ENCODE measurements at places on chromosomes 4 and X.

- DNase-seq, result no peak
These were observed 70.8 kb upstream of the PACRGL start for GRCh38 chr4:20629186-20630106.

DNA sequence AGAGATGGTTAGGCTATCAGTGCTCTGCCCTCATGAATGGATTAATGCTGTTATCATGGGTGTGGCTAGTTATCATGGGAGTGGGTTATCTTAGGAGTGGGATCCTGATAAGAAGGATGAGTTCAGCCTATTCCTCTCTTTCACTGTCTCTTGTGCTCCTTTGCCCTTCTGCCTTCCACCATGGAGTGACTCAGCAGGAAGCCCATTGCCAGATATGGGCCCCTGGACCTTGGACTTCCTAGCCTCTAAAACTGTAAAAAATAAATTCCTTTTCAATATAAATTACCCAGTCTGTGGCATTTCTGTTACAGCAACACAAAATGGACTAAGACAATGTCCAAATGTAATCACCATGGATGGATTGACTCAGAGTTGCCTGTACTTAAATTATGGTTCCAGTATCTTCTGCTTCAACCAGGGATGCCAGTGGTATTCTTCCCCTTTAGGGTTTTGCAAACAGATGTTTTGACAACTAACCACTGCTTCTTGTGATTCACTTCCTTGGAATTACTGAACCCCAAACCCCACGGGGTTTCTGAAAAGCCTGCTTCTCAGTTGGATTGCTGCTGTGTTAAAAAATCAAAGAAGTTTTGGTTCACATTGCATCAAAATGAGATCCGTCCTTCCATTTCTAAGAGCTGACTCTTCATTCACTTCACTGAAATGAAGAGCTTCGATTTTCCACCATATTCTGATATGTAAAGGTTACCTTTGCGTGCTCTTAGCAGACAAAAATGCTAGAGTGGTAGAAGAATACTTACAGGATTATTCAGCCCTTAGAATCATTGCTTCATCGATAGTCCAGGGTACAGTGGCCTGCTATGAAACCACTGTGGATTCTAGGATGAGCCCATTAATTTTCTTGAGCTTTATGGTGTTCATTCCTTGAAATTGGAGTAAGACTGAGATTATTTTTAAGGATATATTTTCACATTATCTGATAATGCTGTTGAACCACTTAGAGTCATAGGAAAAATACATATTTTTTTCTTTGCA, 107.7 kb downstream of the FRMPD4 start:
- DNase-seq, result no peak

DNA sequence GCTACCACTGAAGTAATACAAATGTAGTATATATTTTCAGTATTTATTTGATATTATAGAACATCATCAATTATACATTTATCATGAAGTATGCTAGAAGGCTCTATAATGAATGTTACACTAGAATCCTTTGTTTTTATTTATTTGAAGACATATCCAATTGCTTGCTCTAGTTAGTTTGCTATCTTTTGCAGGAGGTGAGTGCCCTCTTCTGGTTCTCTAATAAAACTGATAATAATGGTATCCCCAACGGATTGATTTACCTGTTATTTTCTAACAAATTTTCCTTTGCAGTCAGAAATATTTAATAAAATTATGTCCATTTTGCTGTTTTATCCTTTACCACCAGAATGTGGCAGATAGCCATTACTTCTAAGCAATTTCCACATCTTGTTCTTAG, 274.3 kb upstream of the TACR3 start:
- no peak for DNase-seq

GRCh38 chrX:23118890-23119527, 119.2 kb downstream of the DDX53 start:
- DNase-seq, result no peak

GRCh38 chr4:73869130-73870055, at the start of gene CXCL1:
CXCL1 (plus strand) TSS chr4:73869393; CDS start chr4:73869471, 78 bp downstream.
- no peak for DNase-seq

DNA sequence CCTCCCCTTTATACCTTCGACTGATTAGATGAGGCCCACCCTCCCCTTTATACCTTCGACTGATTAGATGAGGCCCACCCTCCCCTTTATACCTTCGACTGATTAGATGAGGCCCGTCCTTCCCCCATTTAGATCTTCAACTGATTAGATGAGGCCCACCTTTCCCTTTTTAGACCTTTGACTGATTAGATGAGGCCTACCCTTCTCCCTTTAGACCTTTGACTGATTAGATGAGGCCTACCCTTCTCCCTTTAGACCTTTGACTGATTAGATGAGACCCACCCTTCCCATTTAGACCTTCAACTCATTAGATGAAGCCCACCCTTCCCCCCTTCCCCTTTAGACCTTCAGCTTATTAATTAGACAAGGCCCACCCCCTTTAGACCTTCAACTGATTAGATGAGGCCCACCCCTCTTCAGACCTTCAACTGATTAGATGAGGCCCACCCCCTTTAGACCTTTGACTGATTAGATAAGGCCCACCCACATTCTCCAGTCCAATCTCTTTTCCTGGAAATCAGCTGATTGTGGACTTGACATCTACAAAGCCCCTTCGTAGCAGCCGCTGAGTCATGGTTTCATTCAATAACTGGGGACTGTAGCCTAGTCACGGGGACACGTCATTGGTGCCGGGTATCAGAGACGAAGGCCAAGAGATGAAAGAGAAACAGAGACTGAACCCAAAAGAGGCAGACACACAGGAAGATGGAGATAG, 28.8 kb upstream of the IL3RA start:
- no peak for DNase-seq

GRCh38 chr4:108466936-108467902, 153.2 kb upstream of the RPL34 start:
- no peak for DNase-seq

GRCh38 chr4:148964456-148964855, 522.2 kb upstream of the NR3C2 start:
- no peak for DNase-seq

DNA sequence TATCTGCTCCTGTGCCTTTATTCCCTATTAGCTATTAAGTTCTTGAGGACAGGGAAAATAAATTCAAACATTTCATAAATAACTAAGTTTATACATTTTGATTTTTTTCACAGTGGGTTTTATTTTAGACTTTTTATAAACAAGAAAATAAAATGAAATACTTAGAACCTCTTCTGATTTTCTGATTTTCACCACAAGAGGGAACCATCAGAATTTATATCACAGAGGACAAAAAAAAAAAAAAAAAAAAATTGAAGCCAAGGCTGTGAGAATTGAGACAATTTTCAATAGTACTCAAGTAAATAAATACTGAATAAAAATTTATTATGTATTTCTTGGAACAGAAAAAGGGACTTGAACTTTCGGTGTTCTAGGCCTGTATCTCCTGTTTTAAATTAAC, 288.1 kb downstream of the SH3BGRL start:
- DNase-seq, result no peak

- no peak for DNase-seq
These were observed 170.9 kb downstream of the FRMPD4 start for GRCh38 chrX:12309040-12309743.

GRCh38 chr4:140092094-140092851, 61.7 kb downstream of the MAML3 start:
- DNase-seq, result no peak

- DNase-seq, result no peak
These were observed 288.5 kb downstream of the ASMT start for GRCh38 chrX:1903236-1903935.

DNA sequence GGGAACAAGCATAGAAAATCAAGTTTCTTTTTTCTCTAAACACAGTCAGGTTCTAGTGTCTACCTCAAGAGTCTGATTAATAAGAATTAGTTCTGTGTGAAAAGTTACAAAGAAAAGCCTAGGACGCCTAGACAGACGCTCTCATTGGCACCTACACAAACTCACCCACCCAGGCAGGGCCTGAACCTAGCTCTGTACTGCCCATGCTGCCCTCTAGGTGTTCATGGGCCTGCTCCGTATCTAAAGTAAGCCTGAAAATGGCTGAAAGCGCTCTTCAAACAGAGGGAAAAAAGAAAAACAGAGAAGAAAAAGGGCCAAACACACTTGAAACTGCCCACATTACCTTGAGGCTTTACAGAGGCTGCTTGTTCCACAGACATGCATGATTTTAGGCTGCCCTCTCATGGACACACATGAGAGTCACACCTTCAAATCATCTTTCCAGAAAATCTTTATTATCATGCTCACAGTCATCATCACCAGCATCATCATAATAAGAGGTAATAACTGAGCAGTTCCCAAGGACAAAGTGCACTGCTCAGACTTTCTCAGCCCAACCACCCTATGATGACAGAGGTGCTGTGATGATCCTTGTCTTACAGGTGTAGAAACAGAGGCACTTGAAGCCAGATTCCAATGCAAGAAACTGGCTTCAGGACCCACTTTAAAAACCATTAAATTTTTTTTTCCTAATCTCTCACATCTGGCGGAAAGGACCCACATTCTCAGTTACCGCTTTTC, 49.6 kb downstream of the MAP7D2 start:
- no peak for DNase-seq

GRCh38 chr4:15891312-15891711, 47.2 kb downstream of the FGFBP1 start:
- DNase-seq, result no peak

- no peak for DNase-seq
These were observed 492.9 kb downstream of the SPRY1 start for GRCh38 chr4:123889507-123889906.

- DNase-seq, result no peak
These were observed 49.5 kb downstream of the CLDN34 start for GRCh38 chrX:10016519-10017132.

- DNase-seq, result no peak
These were observed 371.6 kb downstream of the INPP4B start for GRCh38 chr4:142474398-142475087.

- DNase-seq, result no peak
These were observed 90.4 kb downstream of the PHOX2B start for GRCh38 chr4:41658163-41658562.

GRCh38 chr4:19993242-19993641, 258.5 kb upstream of the SLIT2 start:
- DNase-seq, result no peak

Measured in thoracic aorta (tissue), 2 donors.